Stimulated activated CD4-positive, alpha-beta T cell treated with anti-CD3 and anti-CD28 coated beads, Interleukin-1b, Interleukin-23, amount 100 ng/mL, for 24 hours (primary cell): ENCODE measurements at places on chromosomes 6 and 20.

- DNase-seq: peak; percentile 32
Measured at GRCh38 chr6:45423111-45423823, 45.5 kb upstream of the SUPT3H start.

DNA sequence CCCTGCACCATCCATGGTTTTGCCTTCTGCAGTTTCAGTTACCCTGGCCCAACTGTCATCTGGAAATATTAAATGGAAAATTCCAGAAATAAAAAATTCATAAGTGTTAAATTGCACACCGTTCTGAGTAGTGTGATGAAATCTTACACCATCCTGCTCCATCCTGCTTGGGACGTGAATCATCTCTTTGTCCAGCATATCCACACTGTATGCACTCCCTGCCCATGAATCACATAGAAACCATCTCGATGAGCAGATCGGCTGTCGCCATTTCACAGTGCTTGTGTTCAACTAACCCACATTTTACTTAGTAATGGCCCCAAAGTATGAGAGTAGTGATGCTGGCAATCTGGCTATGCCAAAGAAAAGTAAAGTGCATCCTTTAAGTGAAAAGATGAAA lies 105.9 kb upstream of the ID4 start:
- no peak for DNase-seq

DNA sequence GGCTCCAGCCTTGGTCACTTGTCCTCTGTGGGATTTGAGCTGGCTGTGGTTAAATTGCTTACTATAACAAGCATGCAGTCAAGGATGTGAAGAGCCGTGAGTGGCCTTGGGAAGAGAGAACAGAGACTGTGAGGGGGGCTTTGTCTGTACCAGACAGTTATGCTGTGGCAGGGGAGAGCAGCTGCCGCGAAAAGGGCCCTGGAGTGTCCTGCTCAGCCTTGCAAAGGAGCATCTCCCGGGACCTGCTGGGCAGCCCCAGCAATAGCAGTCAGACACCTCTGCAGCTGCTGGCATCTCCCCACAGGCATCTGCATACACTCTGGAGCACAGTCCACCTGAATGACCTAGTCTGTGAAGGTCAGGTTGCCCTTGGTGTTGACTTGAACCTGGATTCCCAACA lies 6.3 kb downstream of the EBF4 start:
- no peak for DNase-seq

GRCh38 chr6:131657630-131658111 lies 20.6 kb downstream of the ENPP3 start:
- no peak for DNase-seq

DNA sequence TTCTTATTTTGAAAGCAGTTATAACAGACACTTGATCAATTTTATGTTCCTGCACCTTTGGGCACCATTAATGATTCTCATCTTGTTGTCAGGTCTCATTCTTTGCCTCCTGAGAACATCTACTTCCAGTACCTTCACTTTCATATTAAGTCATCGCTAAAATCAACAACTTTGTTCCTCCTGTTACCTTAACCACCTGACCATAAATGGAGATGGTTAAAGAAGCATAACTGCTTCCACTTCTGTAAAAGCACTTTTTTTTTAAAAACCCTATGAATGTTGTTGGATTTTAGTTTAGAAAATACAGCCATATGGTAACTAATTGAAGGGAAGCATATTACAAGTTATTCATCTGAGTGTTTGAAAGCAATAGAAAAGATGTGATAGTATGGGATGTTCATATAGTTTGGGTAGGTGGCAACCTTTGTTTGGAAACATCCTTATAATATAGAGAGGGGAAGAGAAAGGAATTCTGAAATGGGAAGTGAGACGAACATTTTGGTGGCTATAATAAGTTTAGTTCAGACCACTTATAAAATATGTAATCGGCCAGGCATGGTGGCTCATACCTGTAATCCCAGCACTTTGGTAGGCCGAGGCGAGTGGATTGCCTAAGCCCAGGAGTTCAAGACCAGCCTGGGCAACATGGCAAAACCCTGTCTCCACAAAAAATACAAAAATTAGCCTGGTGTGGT lies 53.9 kb downstream of the AFG1L start:
- DNase-seq: no peak

- DNase-seq: no peak
Measured at GRCh38 chr20:40551125-40551530, 137.9 kb downstream of the MAFB start.

DNA sequence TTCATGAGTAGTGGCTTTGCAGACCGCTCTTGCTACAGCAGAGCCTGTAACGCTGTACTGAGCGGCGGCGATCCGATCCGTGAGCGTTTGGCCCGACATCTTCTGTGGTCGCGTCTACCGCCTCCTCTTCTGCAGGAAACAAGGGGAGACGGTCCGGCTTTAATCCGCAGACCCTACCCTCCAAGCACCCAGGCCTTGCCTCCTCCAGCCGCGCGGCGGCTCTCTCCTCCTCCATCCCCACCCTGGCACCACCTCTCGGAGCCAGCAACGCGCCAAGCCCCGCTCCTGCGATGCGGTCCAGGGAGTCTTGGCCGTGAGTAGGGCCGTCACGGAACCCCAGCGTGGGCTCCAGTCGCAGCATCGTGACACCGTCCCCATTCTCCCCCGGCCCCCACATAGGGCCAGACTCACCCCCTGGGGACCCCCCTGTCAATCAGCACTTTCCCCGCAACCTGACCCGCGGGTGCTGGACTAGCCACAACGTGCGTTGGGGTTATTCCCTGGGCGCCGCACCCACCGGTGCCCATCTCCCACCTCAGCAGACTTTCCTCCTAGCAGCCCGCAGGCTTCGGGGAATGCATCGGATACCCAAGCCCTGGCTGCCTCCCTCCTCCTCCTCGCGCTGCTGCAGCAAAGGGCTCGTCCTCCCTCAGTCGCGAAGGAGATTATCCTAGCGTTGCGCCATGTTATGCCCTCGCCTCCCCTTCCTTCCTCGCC lies 914 bp downstream of the SNAP91 start:
- no peak for DNase-seq

DNA sequence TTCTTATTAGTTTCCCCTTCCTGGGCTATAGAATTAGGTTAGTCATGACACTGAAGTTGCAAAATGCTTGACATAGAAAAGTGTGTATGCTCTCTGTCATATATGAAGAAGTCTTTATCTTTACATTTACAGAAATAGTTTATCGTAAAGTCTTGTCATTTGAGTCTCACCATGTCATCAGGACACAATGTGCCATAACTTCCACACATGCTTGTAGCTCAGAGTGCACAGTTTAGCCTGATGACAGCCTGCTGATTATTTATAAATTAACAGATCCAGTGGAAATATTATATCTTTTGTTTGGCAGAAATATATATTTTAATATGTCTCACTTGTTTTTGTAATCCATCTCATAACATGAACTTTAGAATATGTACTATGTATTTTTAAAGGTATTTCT lies 286.9 kb upstream of the QKI start:
- DNase-seq: no peak

- no peak for DNase-seq
Measured at GRCh38 chr6:32627831-32628230, 9.4 kb upstream of the HLA-DQA1 start.

DNA sequence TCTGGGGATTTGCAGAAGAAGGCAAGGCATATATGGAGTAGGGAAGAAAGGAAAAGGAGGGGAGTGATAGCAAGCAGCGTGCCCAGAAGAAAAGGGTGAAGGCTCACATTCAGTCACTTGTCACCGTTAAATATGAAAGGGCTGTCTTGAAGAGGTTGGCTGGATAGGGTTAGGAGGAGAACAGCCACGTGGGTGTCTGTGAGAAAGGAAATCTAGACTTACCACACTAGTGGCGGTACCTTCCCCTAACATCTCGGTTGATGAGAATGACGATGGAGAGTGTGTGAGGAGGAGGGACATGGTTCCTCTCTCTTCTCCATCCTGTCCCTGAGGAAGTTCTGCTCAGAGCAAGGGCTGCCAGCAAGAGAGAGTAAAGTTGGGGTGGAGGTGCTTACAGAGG lies 74.3 kb upstream of the CCN6 start:
- no peak for DNase-seq

- DNase-seq: no peak
Measured at GRCh38 chr6:170176136-170176897, 114.6 kb downstream of the DLL1 start.

DNA sequence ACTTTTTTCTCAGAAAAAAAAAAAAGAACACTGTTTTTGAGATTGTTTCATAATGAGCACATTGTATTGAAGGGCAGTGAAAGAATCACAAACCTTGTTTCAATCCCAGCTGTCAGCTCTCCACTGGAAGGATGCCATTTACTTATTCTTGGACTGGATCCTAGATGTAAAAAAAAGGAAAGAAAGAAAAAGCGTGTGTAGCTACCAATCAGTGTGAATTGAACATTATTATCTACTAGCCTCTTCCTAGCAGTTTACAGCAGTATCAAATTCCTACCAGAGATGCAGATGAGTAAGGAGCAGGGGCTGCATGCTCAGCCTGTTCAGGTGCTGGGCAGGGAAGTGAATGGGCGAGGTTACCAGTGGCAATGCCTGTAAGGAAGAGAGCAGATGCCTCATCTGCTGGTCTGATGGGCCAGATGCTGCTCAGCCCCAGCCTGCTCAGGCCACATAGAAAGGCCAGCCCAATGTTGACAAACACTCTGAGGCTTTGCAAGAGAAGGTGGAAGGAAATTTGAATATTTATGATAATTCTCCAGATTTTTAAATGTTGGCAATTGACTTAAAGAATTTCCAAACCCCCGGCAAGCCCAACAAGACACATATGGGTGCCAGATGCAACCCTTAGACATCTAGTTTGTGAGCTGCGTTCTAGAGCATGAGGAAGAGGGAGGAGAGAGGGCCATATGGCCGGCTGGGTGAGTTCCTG lies 189.5 kb downstream of the IBTK start:
- DNase-seq: no peak

- DNase-seq: no peak
Measured at GRCh38 chr20:61535536-61535935, 283.5 kb downstream of the CDH4 start.

GRCh38 chr6:151765444-151765886 lies 42.0 kb upstream of the ESR1 start:
- peak; percentile 7 for DNase-seq

DNA sequence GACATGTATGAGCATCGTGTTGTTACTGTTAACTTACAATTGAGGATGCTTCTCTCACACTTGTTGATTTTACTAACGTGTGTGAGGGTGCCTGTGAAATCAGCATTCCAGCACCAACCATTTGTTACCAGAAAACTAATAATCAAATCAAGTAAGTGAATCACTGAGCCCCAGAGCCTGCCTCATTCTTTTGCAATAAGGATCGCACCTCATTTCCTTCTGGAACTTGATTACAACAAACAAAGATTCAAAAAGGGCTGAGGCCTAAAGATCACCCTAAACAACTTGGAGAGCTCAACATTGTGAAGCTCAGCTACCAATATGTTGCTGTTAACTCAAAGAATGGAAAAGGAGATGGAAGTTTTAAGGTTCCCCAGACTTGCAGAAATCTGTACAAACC lies 274.7 kb downstream of the TFAP2A start:
- no peak for DNase-seq

DNA sequence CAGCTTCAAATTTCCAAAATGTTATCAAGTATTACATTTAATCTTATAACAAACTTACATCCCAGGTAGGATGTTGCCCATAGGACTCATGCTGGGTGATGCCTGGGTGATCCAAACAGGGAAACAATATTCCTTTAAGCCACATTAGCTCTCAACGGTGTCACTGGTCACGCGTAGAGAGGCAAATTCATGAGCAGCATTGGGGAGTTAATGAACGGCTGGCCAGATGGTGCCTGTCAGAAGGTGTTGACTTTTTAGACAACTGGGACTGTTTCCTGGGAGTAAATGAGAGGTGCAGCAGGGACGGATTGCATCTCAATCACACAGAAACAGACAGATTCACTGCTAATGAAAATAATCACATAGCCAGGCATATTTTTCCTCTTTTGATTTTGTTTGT lies 83.3 kb upstream of the ID4 start:
- DNase-seq: no peak

- no peak for DNase-seq
Measured at GRCh38 chr20:14972256-14972655, 634.8 kb upstream of the FLRT3 start.

DNA sequence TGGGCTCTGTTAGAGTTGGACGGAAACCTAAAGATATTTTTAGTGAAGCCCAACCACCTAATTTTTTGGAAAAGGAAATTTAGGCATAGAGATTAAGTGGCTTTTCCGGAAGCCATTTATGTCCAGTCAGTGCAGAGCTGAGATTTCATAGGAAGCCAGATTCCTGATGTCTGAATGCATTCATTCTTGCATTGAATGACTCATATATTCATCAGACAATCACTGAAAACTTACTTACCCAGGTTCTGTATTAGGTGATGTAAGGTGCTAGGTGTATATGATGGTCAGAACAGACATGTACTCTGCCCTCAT lies 4.1 kb downstream of the SH3BGRL2 start:
- no peak for DNase-seq

GRCh38 chr6:7473805-7474719 lies 67.4 kb upstream of the DSP start:
- DNase-seq: no peak

GRCh38 chr6:45154679-45155078 lies 173.5 kb upstream of the RUNX2 start:
- no peak for DNase-seq

GRCh38 chr6:146369866-146370265 lies 173.8 kb upstream of the RAB32 start:
- no peak for DNase-seq

DNA sequence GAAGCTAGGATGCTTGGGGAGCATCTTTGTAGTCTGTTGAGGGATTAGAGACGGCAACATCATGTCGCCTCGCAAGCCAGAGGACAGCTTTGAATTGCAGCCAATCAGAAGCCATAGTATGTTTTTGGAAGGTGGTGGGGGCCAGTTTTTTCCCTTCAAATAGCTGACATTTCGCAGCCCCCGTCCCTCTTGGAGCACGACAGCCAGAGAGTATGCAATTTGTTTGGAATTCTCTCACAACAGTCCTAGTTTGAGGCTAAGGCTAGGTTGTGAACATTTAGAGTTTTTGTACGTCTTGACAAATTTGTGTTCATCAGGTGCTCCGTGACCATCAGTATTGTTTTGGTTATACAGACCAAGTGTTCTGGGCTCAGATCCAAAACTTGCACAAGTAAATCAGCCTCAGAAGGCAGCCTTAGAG lies 83.3 kb downstream of the PLCB1 start:
- no peak for DNase-seq

GRCh38 chr6:143744551-143745165 lies 66.9 kb downstream of the PHACTR2 start:
- no peak for DNase-seq

- DNase-seq: no peak
Measured at GRCh38 chr6:87916446-87916845, 131.2 kb upstream of the SPACA1 start.

DNA sequence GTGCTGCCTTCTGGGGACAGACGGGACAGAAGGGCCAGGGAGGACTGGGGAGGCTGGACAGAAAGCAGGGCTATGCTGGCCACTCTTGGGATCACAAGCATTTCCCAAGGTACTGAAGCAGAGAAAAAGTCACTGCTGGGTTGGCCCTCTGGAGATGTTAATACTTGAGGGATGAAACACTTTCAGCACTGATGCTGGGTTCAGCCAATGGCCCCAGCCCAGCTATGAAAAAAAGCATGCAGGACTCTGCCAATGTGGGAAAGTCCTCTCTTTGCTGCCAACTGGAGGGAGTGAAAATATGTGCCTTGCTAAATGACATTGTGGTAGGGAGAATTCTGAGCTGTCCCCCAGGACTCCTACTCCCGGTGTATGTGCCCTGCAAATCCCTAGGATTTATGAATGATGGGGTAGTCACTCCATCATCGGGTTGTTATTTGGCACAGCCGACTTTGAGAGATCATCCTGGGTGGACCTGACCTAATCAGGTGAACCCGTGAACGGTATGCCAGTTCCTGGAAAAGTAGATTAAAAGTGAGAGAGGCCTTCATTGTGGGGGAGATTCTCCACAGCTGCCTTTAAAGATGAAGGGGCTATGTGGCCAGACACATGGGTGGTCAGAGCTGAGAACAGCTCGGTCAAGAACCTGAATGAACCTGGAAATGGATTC lies 119.9 kb upstream of the TRAF3IP2 start:
- no peak for DNase-seq
